Immature natural killer cell (primary cell): ENCODE measurements at places on chromosomes 5 and 9.

GRCh38 chr5:116068028-116068632, 16.7 kb upstream of the COMMD10 start:
- no peaks in the 10 kb centered on the region for H3K36me3 ChIP-seq
- peak; percentile 37 for DNase-seq
- no peak overlapping the region for H3K27ac ChIP-seq
- no peak overlapping the region for H3K4me3 ChIP-seq

DNA sequence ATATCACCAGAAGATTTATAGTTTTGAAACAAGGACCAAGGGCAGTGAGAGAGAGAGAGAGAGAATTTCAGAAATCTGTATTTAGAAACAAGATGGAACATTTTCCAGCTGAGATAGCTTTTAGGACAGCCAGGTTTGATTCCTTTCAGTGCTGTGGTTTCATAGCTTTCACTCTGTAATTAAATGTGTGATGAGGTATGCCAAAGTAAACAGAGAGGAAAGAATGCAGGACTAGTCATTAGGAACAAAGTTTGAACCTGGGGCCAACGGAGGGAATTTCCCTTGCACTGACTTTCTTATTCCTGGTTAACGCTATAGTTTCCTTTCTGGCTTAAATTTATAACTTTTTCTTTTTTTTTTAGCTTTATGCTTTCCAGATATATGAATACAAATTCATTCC, 10.0 kb upstream of the CCL28 start:
- no peaks in the 10 kb centered on the region for H3K4me1 ChIP-seq
- H3K36me3 ChIP-seq: no peaks in the 10 kb centered on the region
- peaks cover 3% of the 10 kb centered on the region for H3K27me3 ChIP-seq
- no peak overlapping the region for H3K4me3 ChIP-seq
- no peak for DNase-seq

GRCh38 chr5:91150234-91150633, 232.9 kb downstream of the ARRDC3 start:
- no peaks in the 10 kb centered on the region for H3K27me3 ChIP-seq
- H3K4me1 ChIP-seq: peaks cover 25% of the 10 kb centered on the region
- no peak overlapping the region for H3K4me3 ChIP-seq
- H3K27ac ChIP-seq: peak overlapping the region; percentile 38

GRCh38 chr5:27312291-27312893, 274.0 kb upstream of the CDH9 start:
- no peak overlapping the region for H3K27ac ChIP-seq
- H3K4me3 ChIP-seq: no peak overlapping the region
- no peaks in the 10 kb centered on the region for H3K4me1 ChIP-seq
- no peak for DNase-seq
- no peaks in the 10 kb centered on the region for H3K36me3 ChIP-seq

GRCh38 chr9:117744856-117745389, 40.7 kb downstream of the TLR4 start:
- H3K36me3 ChIP-seq: no peaks in the 10 kb centered on the region
- peaks cover 12% of the 10 kb centered on the region for H3K27me3 ChIP-seq
- no peak for DNase-seq
- peaks cover 8% of the 10 kb centered on the region for H3K4me1 ChIP-seq

DNA sequence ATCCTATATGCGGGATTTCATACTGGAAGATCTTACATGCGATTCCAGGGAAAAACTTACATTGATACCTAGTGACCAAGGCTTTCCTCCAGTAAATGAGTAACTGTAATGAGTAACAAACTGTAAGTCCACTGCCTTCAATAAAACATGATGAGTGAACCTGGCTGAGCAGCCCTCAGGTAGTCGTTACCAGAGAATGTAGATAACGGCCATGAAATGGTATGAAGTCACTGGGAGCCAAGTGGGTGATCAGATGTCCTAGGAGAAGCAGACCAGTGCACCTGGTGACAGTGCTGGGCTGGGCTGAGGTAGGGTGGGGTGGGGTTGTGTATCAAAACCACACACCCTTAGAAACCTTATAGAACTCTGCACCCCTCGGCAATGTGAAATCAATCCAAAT, 203.6 kb downstream of the ALDH1A1 start:
- no peak overlapping the region for H3K27ac ChIP-seq
- H3K36me3 ChIP-seq: no peaks in the 10 kb centered on the region
- DNase-seq: no peak
- no peaks in the 10 kb centered on the region for H3K27me3 ChIP-seq

DNA sequence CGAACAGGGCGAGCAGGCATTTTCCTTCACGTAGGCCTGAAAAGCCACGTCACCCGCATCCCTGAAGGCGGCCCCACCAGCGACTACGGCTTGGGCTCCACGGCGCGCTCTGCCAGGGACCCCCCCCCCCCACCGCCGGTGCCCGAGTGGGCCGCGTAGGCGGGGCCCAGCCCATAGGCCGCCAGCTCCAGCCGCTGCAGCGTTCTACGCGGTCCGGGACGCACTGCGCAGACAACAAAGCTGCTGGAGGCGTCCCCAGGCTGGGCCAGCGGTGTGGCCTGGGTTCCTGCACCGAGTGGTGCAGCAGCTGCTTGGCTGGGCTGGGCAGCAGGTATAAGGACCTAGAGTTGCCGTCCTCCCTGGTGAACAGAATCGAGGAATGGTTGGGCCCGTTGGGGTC, 18.3 kb upstream of the BTNL3 start:
- no peak for DNase-seq
- H3K4me1 ChIP-seq: no peaks in the 10 kb centered on the region
- no peak overlapping the region for H3K27ac ChIP-seq
- H3K27me3 ChIP-seq: peaks cover 6% of the 10 kb centered on the region

- H3K36me3 ChIP-seq: no peaks in the 10 kb centered on the region
- no peak for DNase-seq
- no peak overlapping the region for H3K4me3 ChIP-seq
- H3K4me1 ChIP-seq: no peaks in the 10 kb centered on the region
- no peaks in the 10 kb centered on the region for H3K27me3 ChIP-seq
- H3K27ac ChIP-seq: no peak overlapping the region
Observed at GRCh38 chr5:64646169-64646568, 44.1 kb upstream of the SHISAL2B start.
